ENCODE measurements at places on chromosomes 7 and 10.

GRCh38 chr10:79347894-79348639 is 798 bp downstream of the PPIF start:
- peak; percentile 83 for DNase-seq

DNA sequence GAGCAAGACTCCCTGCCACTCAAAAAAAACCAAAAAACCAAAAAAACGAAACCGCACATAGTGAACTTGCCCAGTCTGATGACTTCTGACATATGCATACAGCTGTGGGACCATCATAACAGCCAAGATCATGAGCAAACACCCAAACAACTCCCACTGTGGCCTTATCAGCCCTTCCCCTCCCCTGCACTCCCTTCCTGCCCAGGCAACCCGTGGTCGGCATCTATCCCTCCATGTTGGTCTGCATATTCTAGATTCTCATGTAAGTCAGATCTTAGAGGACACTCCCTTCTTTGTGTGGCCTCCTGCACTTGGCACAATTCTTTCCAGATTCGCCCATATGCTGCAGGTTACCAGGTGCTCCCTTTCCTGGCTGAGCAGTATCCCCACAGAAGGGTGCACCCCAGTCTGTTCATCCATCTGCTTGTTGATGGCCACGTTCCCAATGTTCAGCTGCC is 72.8 kb downstream of the GNA12 start:
- DNase-seq: no peak

DNA sequence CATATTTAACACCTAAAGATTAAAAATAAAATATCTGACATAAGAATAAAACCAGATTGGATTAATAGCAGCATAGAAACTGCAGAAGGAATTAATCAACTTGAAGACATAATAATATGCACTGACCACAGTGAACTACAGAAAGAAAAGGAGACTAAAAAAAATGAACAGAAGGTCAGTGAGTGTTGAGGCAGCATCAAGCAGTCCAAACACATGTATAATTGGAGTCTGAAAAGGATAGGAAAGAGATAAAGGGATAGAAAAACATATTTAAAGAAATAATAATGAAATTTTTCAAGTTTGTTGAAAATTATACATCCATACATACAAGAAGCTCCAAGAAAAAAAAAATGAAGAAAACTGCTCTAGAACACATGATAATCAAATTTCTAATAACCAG is 756.2 kb downstream of the GATA3 start:
- DNase-seq: no peak

GRCh38 chr7:85823396-85824080 is 636.7 kb upstream of the SEMA3D start:
- DNase-seq: no peak

DNA sequence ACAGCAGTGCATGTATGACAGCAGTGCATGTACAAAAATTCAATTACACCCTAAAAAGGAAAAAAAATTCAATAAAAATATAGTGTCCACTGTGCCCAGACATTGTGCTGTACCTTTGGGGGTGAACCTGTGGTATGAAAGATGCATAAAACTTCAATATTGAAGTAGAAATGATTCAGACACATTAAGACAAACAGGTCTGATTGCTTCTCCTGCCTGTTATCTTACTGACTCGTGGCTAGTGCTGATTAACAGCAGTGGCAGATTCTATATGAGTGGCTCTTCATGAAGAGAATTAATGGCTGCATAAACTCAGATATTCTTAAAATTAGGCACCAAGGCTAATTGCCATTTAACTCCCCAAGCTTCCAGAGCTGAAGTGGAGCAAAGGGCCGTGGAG is 37.9 kb downstream of the GATA3 start:
- DNase-seq: no peak

GRCh38 chr10:33899578-33900531 is 565.4 kb upstream of the NRP1 start:
- no peak for DNase-seq

DNA sequence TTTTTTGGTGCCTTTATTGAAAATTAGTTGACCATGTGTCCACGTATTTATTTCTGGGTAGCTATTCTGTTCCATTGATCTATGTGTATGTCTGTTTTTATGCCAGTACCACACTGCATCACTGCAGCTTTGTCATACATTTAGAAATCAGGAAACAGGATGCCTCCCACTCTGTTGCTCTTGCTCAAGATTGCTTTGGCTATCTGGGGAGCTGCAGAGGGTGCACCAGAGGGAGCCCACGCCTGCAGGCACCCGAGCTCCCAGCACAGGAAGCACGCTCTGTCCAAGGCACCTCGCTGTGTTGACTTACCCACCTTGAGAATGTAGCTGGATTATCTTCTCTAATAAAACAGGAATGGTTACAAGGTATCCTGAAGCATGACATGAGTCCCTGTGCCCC is 301.7 kb downstream of the TCERG1L start:
- DNase-seq: no peak

- DNase-seq: no peak
Observed at GRCh38 chr7:1298931-1299885, 66.5 kb downstream of the UNCX start.

DNA sequence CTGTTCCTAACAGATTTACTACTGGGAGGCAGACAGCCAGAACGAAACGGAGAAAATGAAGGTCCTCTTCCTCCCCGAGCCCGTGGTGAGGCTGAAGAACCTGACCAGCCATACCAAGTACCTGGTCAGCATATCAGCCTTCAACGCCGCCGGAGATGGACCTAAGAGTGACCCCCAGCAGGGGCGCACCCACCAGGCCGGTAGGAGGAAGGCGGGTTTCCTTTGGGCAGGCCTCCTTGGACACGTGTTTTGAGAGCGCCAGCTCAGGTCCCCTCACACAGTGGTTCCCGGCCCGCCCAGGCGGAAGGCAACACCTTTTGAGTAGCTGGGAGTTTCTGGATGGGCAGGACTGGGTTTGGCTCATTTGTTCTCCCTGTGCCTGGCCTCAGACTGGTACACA is 474.0 kb upstream of the FOXK1 start:
- no peak for DNase-seq

- no peak for DNase-seq
Observed at GRCh38 chr10:74921744-74922143, 95.3 kb downstream of the KAT6B start.

DNA sequence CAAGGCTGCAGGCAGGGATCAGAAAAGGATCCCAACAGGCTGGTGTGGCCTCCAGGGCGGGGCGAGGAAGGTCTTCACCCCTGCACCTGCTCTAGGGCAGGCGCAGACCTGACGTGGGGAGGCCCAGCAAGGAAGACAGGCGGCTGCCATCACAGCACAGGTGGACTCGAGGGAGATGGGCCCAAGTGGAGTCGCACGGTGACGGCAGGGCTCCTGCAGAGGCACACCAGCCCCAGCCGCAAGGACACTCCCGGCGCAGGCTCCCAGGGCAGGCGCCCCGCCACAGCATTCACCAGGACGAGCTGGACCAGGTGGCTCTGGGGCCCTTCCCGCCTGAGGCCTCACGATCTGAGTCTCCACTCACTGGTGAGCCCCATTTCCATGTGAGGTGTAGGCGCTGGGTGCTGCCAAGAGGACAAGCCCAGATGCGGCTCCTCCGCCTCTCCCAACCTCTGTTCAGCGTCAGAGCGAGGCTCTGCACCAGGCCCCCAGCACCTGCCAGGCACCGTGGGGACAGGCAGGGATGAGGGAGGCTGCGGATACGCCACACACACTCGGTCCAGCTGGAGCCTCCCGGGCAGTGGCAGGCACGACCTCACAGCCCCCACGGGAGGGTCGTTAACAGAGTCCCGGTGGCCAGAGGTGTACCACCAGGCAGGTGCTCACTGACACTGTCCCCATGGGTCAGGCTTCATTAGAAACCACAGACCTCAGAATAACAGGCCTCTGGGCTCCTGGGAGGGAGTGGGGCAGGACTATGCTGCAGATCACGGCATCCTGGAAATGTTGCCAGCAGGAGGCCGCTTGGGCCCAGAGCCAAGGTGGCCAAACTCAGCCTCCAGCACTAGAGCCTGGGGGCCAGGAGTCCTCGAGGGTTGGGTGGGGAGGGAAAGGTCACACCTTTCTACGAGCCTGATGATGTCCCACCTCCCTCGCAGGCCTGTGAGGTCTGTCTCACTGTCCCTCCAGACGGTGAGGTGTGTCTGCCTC is 111.6 kb downstream of the MAD1L1 start:
- no peak for DNase-seq

DNA sequence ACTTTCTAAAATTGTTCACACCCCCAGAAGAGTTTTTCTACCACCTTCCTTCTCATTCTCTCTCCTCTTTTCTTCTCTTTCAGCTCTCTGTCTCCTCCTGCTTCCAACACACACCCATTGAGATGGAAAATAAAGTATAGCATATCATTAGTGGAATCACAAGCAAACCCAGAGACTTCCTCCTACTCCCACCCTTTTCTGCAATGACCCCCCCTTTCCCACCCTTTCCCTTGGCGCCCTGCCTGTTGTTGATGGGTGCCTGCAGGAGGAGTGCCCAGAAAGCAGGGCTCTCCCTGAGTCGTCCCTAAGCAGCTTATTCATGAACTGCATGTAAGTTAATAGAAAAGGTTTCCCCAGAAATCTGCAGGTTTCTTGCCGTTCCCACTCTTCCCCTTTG is 300.0 kb downstream of the PLXNA4 start:
- no peak for DNase-seq

DNA sequence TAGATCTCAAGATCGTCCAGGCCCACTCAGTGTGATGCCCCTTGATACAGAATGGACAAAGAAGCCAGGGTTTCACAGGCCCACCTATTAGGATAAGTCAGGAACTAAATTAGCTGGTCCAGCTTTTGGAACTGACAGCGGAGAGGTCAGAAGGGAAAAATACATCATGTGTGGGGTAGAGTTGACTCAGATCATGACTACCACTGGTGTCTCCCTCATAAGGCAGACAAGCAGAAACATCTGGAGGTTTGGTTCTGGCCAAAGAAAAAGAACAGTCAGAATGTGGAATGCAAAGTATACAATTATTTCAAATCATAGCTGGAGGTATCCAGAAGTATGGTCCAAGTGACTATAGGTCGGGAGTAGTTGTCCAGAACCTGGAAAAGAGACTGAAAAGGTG is 621.1 kb upstream of the CELF2 start:
- DNase-seq: no peak

- DNase-seq: no peak
Observed at GRCh38 chr10:101293007-101293723, 60.8 kb upstream of the BTRC start.

DNA sequence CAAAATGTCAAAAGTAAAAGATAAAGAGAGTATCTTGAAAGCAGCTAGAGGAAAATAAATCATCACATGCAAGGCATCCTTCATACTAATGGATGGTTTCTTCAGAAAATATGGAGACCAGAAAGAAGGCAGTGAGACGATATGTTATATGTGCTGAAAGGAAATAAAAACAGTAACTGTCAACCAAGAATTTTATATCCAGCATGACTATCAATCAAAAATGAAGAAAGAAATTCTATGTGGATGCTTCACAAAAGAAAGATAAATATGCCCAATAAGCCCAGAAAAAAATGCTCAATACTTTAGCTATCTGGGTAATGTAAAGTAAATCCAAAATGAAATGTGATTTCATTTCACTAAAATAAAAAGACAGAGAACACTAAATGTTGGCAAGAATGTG is 142.1 kb downstream of the DGKI start:
- no peak for DNase-seq

DNA sequence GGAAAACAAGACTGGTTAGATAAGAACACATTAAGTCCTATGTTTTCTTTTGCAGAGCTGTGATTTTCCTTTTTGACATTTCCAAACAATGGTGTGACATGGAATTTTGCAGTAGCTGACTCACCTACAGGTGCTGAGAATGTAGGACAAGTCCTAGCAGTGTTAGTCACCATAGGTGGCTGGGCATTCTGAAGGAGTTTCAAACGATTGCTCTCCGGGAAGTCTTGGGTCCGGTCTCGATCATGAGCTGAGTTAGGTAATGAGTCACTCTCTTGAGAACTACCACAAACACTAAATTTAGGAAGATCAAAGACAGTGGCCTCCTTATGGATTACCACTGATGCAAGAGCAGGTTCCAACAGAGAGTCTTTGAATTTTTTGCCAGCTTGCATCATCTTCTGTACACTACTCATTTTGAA is 3.6 kb downstream of the FIGNL1 start:
- no peak for DNase-seq

DNA sequence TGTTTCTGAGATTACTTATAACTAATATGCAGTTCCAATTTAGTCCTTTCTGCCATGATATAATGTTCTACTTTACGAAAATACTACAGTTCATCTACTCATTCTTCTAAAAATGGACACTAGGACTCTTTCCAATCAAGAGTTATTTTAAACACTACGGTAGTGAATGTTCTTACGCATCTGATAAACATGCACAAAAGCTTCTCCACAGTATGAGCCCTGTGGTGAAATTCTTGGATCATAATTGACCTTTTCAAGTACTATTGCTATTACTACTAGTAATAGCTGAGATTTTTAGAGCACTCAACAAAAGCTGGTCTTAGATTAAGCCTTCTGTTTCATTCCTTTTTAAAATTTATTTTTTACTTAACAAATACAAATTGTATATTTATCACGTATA is 106.4 kb downstream of the CH25H start:
- peak; percentile 29 for DNase-seq

- no peak for DNase-seq
Observed at GRCh38 chr10:122121059-122121458, 132.1 kb downstream of the TACC2 start.

GRCh38 chr7:26508481-26508880 is 216.8 kb downstream of the SNX10 start:
- DNase-seq: no peak

- DNase-seq: no peak
Observed at GRCh38 chr7:7989133-7989532, 20.5 kb downstream of the GLCCI1 start.

GRCh38 chr7:85164376-85164775 is 22.5 kb downstream of the SEMA3D start:
- no peak for DNase-seq

GRCh38 chr10:132449051-132449810 is 52.2 kb downstream of the PWWP2B start:
- DNase-seq: no peak

- DNase-seq: no peak
Observed at GRCh38 chr7:2958416-2959102, 85.1 kb downstream of the CARD11 start.

- no peak for DNase-seq
Observed at GRCh38 chr7:88835147-88835728, 39.7 kb upstream of the TEX47 start.

GRCh38 chr7:41869997-41870396 is 167.1 kb upstream of the INHBA start:
- DNase-seq: no peak

DNA sequence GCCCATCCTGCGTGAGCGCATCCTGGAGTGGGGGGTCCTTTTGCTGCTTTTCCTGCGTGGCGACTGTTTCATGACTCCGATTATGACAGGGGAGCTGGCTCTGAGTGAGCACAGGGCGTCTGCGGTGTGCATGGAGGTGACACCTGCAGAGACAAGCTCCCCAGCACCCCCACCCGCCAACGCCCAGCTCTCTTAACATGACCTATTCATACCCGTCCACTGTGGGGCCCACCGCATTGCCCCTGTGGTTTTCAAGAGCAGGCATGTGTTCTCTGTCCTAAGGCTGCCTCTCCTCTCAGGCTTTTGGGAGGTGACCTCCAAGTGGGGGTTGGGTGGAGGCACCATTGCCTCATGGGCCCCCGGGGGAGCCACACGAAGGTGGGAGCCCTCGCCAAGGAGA is 500.7 kb downstream of the TCERG1L start:
- no peak for DNase-seq
